ENCODE measurements at places on chromosomes 12 and 14.
A peak's percentile ranks its signal among the peaks of the same experiment; 100 is the strongest.

- peak; percentile 18 for DNase-seq
These were observed 144.8 kb downstream of the TBC1D30 start for GRCh38 chr12:64968989-64969819.

DNA sequence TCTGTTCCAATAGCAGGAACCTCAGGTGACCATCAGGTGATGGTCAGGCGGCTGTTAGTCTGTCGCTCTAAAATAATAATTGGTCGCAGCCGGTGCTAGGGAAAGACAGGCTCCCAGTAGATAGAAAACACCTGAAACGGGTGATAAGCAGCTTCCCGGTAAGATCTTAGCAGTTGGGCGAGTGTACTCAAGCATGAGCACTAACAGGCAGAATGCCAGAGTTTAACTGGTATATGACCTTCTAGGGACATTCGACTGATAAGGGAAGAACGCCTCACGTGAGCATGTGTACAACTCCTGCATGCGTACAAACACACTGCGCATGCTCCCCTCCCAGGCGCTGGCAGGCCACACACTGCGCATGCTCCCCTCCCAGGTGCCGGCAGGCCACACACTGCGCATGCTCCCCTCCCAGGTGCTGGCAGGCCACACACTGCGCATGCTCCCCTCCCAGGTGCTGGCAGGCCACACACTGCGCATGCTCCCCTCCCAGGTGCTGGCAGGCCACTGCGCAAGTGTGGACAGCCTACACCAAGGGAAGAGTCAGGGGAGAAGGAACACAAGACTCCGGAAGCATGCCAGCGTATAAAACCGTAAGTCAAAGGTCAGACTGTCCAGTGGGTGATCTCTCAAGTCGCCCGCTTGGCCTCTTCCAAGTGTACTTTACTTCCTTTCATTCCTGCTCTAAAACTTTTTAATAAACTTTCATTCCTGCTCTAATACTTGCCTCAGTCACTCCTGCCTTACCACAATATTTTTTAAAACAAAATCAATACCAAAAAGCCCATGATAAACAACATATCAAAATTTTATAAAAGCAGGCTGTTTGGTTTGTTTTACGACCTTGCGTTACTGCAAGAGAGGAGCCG is 24.5 kb downstream of the GPRC5D start:
- DNase-seq, result peak; percentile 82

DNA sequence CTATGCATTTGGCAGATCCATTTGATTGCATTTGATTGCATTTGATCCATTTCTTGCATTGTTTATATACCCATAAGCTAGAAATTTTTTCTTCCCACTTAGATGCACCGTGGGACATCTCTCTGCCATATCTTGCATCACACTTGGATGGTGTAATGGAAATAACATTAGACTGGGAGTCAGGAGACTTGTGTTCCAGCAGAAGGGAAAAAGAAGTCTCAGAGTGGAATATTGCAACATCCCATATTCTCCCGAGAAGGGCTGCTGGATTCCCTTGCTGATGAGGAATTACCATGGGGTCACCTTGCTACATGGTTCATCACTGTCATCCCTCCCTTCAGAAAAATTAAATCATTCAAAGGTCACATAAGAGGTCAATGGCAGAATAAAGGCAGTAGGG is 78.1 kb downstream of the KSR2 start:
- no peak for DNase-seq

DNA sequence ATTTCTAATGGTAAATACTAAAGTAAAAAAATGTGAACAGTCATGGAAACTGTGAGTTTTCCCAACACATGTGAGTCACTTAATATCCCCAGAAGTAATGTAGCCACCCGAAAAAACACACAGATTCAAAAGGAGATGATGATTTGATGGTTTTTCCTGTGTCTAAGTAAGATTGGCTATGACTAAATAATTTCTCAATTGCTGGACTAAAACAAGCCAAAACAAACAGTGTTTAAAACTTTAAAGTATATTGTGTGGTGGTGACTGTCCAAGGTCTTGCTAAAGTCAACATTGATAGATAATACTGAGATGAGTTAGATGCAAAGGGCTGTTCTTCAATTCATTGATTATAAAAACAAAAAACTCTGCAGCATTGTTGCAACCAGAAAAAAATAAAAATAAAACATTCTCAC is 89.6 kb upstream of the SOX5 start:
- no peak for DNase-seq

- DNase-seq, result no peak
These were observed 5.4 kb downstream of the RPS6KL1 start for GRCh38 chr14:74917646-74918081.

DNA sequence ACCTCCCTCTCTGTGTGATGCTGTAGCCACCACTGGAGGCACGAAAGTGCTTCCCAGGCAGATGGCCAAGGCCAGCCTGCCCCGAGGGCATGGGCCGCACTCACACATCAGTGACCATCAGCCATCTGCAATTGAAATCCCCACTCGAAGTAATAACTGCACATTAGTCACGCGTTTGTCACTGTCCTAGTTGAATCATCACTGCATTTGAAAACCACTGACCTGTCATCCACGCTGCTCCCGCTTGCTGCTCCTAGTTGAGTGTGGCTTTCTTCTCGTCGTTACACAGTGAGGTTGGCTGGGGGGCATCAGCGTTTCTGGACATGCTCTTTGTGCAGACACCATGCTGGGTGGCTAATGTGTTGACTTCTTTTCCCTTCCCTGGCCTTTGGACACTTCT is 176.1 kb downstream of the ADGRD1 start:
- DNase-seq, result no peak

- no peak for DNase-seq
These were observed 135.5 kb downstream of the GCH1 start for GRCh38 chr14:54767139-54767431.

DNA sequence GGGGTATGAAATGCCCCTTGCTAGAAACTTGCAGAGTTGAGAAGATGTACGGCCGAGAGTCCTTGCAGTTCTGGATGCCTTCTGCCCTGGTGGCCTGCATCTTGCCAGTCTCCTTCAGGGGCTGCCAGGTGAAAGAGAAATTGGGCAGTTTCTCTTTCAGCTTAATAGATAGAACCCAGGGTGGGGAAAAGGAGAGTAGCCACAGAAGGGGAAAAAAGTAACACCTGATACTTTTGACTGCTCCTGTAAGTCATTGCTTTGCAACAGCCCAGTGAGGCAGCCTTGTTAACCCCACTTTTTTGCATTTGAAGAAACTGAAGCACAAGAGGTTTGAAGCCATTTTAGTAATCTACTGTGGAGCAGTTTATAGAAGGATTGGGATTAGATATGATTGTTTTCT is 27.6 kb downstream of the TDP1 start:
- no peak for DNase-seq

- DNase-seq, result no peak
These were observed 20.8 kb downstream of the PAPLN start for GRCh38 chr14:73258076-73258475.

DNA sequence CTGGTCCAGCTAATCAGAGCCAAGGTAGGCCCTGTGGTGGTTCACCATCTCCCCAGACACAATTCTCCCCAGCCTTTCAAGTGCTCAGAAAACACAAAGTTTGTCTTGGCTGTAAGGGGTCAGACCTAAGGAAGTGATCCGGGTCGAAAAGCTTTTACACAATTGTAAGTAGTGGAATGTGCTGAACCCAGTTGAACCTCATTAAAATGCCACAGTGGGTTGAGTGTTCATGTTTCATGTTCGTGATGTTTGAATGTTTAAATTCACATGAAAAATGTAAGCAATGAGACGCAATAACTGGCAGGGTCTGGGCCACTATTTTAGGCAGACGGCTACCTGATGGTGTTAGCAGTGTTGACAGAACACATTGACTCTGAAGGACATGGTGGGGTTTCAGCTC is 60.9 kb upstream of the JDP2 start:
- no peak for DNase-seq

DNA sequence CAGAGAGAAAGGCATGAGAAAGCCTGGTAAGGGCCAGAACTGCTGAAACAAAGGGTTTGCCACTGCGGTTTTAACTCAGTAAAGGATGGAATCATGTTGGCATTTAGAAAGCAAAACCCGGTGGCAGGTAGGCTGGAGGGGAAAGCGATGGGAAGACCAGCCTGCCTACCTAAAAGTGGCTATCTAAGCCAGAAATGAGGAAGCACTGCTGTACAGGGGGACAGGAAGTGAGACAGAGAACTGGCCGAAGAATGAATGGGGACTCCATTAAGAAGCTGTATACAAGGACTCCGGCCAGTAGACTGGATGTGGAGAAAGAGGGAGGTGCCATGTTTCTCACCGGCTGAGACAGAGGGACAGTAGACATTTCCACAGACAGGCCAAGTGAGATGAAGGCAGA is 48.2 kb downstream of the PPM1H start:
- DNase-seq, result no peak

GRCh38 chr14:103728721-103729120 is 13.1 kb downstream of the ZFYVE21 start:
- no peak for DNase-seq

- DNase-seq, result no peak
These were observed 749.2 kb downstream of the NOVA1 start for GRCh38 chr14:25848601-25849000.

GRCh38 chr14:47200740-47201139 is 474.7 kb downstream of the MDGA2 start:
- no peak for DNase-seq

- DNase-seq, result no peak
These were observed 38.7 kb upstream of the SGPP1 start for GRCh38 chr14:63766611-63767010.
